ENCODE measurements at places on chromosomes 1 and 21.

GRCh38 chr1:54017979-54018378 is at the start of gene LDLRAD1:
TSS of gene LDLRAD1 (minus strand) at chr1:54018186. CDS start at chr1:54018112, 74 bp downstream.
- DNase-seq = no peak

DNA sequence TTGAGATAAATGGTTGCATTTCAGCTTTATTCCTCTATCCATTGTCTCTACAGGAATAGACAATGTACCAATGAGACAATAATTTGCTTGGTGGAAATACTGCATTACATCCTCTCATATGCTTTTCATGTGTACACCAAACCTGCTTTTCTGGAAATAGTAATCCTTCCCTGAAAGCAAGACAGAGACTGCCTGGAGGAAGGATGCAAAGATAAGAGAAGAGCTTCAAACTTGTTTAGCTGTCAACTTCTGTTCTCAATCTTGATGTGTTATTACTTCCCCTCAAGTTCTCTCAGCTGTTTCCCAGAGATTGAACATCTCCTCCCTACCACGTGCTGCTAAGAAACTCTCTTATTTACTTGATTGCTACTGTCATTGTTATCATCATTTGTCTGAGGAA is 1125.4 kb upstream of the TMPRSS15 start:
- no peak for DNase-seq

GRCh38 chr1:11653101-11653860 is 948 bp downstream of the FBXO2 start:
- no peak for DNase-seq

DNA sequence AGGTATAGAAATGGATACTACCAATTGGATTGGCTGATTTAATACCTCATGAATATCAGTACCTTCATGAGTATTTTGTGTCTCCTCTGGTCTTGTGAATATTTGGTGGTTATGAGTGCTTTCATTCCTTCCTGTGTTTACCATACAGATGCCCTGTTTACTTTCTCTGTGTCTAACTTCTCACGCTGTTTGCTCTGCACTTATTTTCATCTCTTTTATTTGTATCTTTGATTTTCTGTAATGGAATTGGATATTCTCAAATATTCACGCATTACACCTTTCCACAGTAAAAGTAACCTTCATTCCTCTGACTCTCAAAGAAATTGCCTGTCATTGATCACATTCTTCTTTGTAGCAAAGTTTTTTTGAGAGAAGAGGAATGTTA is 16.8 kb downstream of the CNST start:
- no peak for DNase-seq

- DNase-seq = no peak
Observed at GRCh38 chr21:34688145-34688544, 19.4 kb downstream of the CLIC6 start.

DNA sequence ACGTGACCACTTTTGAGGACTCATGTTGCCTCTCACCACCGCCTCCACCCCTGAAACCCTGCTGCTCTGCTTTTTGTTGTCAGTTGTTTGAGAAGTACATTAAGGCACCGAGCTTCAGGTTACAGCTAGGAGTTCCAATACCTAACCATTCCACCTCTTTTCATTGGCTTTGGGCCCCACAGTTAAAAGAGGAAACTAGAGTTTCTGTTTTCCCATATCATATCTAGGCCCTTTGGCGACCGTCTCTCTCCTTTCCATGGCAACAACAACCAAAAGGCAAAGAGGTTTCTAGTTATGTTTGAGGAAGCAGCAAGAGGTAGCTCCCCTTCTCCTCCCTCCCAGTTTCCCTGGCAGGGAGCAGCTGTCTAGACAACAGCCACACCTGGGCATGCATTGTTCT is 5.9 kb downstream of the ANKRD35 start:
- no peak for DNase-seq

- no peak for DNase-seq
Observed at GRCh38 chr1:172239901-172240300, 180.6 kb upstream of the C1orf105 start.

DNA sequence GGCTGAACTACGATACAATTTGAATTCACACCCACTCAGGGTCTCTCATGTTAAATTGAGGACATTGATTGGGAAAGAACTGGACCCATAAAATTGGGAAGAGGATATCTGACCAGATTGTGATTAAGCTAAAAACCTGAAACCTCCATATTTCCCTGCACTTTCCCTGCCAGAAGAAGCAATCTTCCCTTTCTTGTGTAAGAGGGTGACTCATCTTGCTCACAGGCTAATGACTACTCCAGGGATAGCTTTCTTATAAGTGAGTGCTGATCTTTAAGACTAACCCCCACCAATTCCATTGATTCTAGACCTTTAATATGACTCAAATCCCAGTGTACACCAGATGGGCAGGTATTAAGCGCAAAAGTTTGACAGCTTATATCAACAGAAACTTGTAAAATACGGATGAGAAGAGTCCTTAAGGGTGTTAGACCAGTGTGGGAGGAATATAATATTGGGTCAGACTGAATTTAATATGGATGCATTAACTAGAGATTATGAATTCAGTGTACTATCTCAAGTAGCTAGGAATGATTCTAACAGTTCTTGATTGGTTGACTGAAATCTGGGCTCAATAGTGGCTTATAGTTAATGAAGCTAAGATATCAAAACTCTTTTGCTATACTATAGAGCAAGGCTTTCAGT is 12.1 kb upstream of the SGIP1 start:
- no peak for DNase-seq

GRCh38 chr1:230935852-230936251 is 42.8 kb downstream of the TTC13 start:
- no peak for DNase-seq

DNA sequence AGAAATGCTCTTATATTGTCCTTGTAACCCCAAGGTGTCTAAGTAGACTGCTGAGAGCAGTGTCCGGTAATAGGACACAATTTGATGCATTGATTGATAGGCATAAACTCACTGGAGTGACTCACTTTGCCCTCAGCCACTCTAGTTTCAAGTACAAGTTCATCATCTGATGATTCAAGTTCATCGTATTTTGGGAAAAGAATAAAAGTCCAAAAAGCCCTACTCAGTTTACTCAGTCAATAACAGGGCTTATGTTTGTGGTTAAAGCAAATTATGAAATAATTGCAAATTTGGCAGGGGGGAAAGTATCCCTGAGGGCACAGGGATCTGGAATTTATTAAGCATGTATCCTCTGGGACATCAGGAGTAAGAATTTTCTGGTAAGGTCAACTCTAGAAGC is 7.6 kb upstream of the ATF3 start:
- DNase-seq = no peak

DNA sequence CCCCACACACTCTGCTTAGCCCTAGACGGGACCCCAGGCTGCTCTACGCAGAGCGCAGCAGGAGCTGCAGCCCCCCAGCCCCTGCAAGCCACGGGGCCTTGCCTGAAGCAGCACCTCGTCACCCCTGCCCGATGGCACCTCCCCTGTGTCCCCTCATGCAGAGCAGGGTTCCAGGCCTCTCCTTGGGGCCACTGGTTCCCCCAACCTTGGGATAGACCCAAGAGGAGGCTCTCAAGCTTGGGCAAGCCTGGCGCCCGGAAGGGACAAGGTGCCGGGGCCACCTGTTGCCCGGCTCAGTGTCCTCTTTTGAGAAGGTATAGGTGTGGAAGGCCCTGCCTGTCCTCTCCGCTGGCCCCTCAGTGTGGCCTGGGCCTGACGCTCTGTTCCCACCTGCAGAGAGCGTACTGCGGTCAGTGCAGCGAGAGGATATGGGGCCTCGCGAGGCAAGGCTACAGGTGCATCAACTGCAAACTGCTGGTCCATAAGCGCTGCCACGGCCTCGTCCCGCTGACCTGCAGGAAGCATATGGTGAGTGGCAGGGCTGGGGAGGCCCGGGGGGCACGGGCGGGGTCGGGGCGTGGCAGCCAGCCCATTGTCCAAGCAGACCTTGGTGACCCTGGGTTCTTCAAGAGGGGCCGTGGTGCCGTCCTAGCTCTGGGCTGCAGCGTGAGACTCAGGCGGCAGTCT is 50.6 kb downstream of the FAAP20 start:
- no peak for DNase-seq

GRCh38 chr1:152855661-152856060 is 4.1 kb upstream of the LCE7A start:
- no peak for DNase-seq

- no peak for DNase-seq
Observed at GRCh38 chr1:110547017-110547416, 28.0 kb upstream of the KCNA10 start.

DNA sequence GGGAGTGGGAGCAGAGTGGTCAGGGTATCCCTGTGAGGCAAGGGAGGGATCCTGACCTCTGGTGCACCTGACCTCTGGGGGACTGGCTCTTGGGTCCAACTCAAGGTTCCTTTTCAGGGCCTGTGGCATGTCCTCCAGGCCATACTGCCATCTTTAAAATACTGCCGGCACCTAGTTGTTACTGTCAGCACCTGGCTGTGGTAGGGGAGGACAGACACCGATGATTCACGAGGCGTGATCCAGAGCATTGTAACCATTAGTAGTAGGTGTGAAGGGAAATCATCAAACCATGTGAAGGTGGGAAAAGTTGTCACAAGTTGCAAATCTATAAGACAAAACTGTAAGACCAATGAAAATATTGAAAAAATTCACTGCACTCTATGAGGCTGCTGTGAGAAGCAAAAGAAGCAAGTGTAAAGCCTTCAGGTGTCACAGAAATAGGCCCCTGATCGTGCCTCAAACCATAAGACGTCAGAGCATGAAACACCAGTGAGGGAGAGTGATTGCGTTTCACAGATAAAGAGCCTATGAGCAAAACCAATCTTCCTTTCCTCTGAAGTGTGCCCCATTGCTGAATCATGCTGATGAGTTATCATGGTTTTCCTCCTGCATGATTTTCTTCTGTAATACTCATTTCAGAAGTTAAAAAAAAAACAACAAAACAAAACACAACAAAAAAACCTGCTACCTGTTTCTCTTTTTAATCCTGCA is 55.3 kb downstream of the CDC7 start:
- no peak for DNase-seq

Data from DMS 273 treated with DMSO at 0.1 percent for 48 hours (cell line).